Ovary (tissue), 10 donors: ENCODE measurements at places on chromosomes 3 and 15. TPM values are rescaled to one million over a fixed set of nuclear protein-coding genes. Genes with fewer than 3 reads are reported as not detected.

DNA sequence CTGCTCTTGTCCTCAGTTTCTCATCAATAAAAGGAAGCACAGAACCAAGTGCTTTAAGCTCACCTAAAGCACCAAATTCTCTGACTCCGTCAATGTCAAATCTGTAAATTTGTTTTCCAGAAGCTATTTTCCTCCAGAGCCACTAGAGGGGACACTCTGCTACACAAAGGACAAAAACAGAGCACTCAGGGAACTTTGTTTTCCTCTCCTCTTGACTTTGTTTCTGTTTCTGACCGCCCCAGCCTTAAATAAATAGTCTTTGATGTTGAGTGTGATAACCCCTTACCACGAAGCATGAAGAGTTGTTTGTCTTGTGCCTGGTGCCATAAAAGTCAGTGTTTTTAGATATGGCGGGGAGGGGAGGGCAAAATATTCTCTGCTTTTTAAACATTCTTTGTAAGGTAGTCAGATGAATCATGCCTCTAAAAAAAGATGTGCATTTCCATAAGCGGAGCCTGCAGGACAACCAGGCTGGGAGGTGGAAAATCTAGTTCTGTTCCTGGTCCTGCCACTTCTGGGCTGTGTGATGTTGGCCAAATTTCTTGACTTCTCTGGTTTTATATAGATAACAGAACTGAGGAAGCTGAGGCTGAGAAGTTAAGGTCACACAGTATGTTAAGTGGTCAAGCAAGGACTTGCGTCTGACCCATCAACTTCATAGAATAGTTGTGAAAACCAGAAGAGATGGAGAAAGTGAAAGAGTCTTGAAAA is 7.3 kb upstream of the ZBTB38 start:
- no peak for DNase-seq

GRCh38 chr3:58384381-58385090 is 49.1 kb downstream of the PDHB start:
- DNase-seq = no peak

GRCh38 chr15:88133795-88134194 is 122.7 kb downstream of the NTRK3 start:
- DNase-seq = no peak

DNA sequence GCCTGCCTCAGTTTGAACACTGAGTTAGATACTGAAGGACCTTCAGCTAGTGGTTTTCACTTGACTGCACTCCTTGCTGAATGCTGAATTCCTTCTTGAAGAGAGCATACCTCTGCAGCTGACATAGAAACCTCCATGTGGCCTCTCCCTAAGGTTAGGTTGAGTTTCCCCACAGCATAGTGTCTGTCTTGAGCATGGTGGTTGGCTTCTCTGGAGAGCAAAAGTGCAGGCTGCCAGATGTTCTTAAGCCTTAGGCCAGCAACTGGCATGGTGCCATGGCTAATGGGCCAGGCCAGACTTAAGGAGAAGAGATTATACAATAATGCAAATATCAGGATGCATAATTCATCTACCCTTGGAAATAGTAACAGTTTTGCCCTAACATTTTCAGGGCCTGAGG is 545.6 kb upstream of the ZNF385D start:
- DNase-seq = no peak

- DNase-seq = no peak
Observed at GRCh38 chr3:156787926-156788663, 38.1 kb upstream of the LEKR1 start.

The MPI gene
- polyA plus RNA-seq = 42.4 TPM

GRCh38 chr3:149575961-149576564 is 81.8 kb downstream of the WWTR1 start:
- no peak for DNase-seq

- no peak for DNase-seq
Observed at GRCh38 chr15:55221090-55222011, 24.6 kb upstream of the RSL24D1 start.

The SKOR1 gene
- polyA plus RNA-seq = 0.67 TPM

- no peak for DNase-seq
Observed at GRCh38 chr3:113825090-113825489, 13.5 kb upstream of the GRAMD1C start.

DNA sequence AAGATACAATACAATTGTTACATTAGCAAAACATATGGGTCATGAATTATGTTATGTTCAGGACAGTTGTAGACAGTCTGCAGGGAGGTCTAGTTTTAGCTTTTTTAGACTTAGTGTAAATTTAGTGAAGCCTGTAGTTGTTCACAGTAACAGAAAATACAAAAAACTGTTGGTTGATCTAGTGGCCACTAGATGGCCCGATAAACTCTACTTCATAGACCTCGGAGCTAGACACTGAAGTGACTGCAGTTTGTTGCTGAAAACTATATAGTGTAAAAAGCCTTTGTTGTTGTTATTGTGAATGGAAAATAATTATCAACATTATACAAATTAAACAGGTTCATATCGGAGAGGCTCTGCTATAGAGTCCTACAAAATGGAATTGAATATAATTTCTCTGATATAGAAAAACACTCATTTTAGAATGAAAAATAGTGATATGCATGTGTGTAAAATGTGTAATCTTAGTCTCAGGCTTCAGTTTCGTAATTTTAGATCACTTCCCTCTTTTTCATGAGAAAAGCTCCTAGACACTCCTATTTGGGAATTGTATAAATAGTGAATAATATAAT is 18.3 kb downstream of the MAGEL2 start:
- no peak for DNase-seq

GRCh38 chr15:35397027-35397426 is 148.9 kb downstream of the DPH6 start:
- no peak for DNase-seq

DNA sequence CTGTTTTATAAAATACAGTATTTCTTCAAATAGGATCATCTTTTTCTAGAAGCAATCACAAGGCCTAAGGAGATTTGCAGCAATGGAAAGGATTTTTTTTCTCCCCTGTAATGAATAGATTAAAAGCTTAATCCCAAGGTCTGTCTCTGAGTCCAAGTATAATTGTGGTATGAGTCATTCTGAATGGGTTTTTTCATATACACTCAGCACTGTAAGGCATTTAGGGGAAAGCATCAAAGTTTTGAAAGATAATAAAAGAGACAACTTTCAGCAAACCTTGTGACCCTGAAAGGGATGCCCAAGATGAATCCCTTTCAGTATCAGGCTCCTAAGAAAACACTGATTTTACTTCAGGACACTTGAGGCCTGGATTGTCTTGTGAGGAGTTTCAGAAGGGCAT is 23.3 kb upstream of the LARS2 start:
- no peak for DNase-seq

The KLF15 gene
- polyA plus RNA-seq = 61.4 TPM
